Type B pancreatic cell (in vitro differentiated cells): ENCODE measurements at places on chromosomes 11 and 22. TPM values are rescaled to one million over a fixed set of nuclear protein-coding genes. Genes with fewer than 3 reads are reported as not detected.
A peak's percentile ranks its signal among the peaks of the same experiment; 100 is the strongest.

GRCh38 chr22:19855504-19856409 lies 1.1 kb upstream of the GNB1L start:
- peak; percentile 24 for DNase-seq

- DNase-seq, result no peak
Measured at GRCh38 chr22:47027766-47028165, 265.3 kb downstream of the TBC1D22A start.

- no peak for DNase-seq
Measured at GRCh38 chr11:23976426-23976825, 520.4 kb upstream of the LUZP2 start.

- DNase-seq, result no peak
Measured at GRCh38 chr22:44286646-44287045, 26.1 kb downstream of the SHISAL1 start.

DNA sequence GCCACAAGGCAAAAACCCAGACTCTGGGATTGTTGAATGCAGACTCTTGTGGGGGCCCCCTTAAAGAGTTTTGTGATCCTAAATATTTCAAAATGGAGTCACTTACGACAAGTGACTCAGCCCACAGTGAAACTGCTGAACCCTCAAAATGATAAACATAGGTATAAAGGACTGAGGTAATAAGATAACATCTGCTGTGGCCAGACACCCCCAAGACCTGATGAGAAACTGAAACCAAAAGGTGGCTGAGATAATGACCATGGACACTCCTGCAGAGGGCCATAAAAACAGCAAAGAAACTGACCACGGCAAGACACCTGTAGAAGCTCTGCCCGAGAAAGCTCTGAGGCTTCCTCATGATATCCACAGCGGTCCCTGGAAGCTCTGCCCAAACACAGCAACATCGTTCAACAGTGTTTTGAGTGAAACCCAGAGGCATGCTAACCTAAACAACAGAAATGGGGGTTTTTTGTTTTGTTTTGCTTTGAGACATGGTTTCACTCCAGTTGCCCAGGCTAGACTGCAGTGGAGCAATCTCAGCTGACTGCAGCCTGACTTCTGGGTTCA lies 1.6 kb upstream of the PLAAT4 start:
- no peak for DNase-seq

- no peak for DNase-seq
Measured at GRCh38 chr22:47695176-47695575, 932.7 kb downstream of the TBC1D22A start.

- DNase-seq, result no peak
Measured at GRCh38 chr11:46100670-46101069, 20.6 kb downstream of the PHF21A start.

- no peak for DNase-seq
Measured at GRCh38 chr11:9808943-9809342, 145.1 kb downstream of the SWAP70 start.

DNA sequence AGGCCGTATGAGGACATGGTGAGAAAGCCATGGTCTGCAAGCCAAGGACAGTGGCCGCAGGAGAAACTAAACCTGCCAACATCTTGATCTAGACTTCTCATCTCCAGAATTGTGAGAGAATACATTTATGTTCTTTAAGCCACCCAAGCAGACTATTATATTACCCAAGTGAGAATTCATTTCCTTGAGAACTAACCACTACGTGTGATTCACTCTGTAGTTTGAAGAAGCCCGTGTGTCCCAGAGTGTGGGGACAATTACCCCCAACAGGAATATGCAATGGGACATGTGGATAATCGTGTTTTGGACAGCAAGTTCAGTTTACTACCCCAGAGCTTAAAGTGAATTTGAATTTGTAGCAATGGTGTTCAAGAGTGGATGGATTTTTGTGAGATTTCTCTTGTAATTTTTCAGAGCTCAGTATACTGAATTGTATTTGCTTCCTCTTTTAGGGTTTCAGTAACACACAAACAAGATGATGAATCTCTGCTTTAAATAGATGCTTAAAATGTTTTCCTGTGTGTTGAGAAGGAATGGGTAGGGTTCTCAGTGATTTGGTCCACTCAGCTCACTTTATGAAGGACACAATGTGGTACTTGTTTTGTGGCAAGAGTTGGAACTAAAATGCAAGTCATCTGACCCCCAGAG lies 100.0 kb upstream of the ARHGAP20 start:
- DNase-seq, result no peak

DNA sequence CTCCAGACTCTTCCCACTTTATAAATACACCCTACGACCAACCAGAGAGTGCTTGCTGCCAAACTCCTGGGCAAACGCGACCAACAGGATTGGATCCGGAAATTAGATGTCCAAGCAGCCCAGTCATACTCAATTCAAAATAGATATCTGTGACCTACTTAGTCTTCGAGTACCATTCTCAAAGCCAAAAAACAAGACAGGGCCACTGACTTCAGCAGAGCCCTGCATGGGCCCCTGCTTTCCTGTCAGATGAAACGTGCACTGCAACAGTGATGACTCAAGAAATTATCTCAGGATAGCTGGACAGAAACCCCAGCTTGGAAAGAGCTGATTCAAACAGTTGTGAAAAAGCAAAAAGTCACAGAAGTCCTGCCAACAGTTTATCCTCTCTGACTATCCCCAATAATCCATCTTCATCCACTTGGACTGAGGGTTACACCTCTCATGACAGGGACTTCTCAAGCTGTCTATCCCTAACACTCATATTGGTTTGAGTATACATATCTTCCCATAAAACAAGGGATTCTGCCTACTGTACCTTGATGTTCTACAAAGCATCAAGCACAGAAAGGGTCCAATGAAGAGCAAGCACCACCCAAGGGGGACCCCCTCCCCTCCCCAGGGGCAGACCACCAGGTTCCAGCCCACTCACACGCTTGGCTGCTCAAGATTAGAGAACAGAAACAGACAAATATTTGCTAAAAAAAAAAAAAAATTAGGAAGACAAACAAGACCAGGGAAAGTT lies 17.4 kb downstream of the SMCO4 start:
- no peak for DNase-seq

DNA sequence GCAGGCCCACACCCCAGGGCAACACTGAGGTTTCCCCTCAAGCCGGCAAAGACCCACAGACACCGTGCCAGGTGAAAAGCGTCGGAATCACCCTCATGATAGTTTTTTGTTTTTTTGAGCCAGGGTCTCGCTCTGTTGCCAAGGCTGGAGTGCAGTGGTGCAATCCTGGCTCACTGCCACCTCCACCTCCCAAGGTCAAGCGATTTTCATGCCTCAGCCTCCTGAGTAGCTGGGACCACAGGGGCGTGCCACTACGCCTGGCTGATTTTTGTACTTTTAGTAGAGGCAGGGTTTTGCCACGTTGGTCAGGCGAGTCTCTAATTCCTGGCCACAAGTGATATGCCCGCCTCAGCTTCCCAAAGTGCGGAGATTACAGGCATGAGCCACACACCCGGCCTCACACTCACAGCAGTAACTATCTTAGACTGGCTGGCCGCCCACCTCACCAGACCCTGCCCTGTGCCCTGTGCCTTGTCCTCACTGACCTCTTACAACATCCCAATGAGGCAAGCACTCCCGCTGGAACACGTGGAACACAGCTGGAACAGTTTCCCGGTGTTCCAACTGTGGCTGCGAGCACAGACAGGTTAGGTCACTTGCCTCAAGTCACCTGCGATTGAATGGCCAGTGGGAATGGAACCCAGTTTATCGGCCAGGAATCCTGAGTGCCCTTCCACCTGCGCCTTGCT lies 21.1 kb downstream of the LRRC10B start:
- DNase-seq, result no peak

GRCh38 chr11:96287822-96288439 lies 55.1 kb downstream of the MAML2 start:
- no peak for DNase-seq

DNA sequence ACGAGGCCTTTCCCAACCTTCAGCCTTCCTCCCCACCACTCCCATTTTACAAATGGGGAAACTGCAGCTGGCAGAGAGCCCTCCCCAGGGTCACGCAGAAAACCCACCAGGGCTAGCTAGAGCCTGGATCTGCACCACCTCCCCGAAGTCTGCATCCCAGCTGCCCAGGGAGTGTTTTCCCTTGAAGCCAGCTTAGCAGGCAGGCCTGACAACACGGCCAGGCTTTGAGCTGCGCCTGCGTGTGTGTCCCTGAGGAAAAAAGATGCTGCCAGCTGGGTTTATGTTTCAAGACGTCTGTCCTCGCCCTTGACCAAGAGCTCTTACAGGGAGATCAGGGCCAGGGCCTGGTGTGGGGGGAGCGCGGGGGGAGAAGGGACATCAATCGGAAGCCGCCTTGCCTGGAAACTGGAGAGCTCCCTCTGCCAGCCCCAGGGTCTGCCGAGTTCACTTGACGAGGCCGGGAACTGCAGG lies 20.3 kb downstream of the WNT11 start:
- DNase-seq, result no peak

DNA sequence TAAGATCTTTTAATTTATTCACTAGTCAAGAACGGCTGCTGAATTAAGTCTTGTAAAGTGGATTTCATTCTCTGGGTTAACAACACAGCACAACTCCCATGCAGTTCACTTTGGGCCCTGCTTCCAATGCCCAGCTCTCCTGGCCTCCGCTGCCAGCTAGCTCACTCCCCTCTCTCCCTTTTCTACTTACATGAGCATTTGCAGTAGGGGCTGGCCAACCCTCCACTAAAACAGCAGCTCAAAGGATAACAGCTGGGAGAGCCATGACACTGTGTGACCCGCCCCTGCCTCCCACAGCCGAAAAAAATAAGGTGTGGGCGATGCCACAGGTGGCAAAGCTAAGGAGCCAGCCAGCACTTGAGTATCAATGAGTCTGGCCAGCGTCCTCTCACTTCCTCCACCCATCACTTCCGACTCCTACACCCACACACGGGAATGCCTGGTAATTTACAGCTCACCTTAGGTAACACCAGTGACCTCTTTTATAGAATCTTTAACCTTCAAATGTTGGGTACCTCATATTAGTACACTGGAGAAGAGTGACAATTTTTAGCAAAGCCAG lies 56.8 kb downstream of the DGCR2 start:
- no peak for DNase-seq

DNA sequence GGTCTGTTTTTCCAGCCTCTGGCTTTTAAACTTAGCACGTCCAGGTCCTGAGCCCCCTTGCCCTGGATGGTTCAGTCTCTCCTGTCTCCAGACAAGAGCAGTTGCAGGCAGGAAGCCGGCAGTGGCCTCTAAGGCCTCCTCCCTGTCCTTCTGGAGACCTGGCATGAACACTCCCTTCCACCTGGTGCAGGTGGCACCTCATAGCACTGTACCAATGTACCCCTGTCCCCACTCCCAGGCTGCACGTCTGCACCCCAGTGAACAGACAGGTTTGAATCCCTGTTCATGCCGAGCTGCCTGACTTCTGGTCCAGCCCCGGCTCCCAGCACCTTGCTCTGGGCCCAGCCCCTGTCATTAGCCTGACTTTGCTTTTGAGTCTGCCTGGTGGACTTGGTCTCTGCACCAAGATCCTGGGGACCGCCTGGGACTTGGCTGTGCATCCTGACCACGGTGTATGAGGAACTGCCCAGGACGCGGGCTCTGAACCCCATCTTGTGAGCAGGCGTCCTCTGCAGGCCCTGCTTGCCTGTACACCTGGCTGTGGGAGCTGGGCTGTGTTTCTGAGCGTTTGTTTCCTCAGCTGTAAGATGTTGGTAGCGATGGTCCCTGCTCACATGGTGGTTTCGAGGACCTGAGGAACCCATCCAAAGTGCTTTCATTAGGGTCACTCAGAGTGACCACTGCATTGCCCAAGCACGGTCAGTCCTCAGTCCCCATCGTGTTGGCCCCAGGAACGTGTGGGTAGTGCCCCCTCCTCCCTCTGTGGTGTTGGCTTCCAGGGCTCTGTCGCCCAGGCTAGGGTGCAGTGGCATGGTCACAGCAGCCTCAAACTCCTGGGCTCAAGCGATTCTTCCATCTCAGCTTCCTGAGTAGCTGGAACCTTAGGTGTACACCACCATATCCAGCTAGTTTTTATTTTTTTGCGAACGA lies 75.0 kb upstream of the SHANK2 start:
- DNase-seq, result no peak

DNA sequence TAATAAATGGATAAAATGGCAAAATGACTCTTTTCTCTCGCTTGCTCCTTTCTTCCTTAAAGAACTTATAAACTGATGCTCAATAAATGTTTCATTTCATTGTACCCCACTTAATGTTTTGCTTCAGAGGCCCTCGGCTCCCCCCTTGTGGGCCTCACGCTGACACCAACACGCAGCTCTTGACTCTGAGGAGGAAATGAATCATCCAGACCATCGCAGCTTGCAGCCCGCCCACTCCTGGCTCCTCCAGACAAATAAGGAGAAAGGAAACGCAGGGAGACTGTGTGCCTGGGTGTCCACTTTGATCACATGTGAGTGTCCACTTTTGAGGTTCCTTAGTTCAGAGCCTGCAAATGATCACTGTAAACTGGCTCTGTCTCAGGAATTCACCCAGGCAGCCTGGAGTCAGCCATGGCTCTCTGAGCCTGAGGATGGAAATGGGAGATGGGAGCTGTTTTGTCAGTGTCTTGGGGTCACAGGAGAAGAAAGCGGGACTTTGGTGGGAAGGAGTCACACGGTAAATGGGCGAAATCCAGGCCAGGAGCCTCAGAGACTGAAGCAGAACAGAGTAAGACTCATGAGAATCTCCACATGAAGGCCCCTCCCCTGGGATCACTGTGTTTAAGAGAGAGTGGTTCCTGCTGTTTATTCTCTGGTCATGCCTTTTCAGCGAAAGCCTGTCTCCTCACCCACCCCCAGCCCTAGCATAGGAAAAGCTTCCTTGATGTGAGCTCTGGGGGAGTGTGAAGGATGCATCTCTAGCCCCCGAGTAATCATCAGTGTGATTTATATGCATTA lies 96.5 kb downstream of the CWC15 start:
- no peak for DNase-seq

GRCh38 chr11:126862664-126863243 lies 137.8 kb downstream of the KIRREL3 start:
- DNase-seq, result peak; percentile 43

- no peak for DNase-seq
Measured at GRCh38 chr22:39332441-39333064, 13.1 kb upstream of the RPL3 start.

DNA sequence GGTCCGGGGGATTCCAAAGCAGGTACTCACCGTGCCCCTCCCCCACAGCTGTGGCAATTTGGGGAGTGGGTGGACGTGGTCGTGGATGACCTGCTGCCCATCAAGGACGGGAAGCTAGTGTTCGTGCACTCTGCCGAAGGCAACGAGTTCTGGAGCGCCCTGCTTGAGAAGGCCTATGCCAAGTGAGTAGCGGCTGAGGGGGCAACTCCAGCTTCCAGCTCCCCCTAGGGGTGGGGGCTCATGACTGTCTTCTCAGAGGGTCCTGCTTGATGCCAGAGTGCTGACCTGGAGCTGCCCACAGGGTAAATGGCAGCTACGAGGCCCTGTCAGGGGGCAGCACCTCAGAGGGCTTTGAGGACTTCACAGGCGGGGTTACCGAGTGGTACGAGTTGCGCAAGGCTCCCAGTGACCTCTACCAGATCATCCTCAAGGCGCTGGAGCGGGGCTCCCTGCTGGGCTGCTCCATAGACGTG lies 4.2 kb downstream of the CAPN1 start:
- no peak for DNase-seq

OR52I2 gene
- total RNA-seq, result not detected in 2 replicates

NPAS4 gene
- 0.14 and 0.77 TPM in 2 replicates for total RNA-seq

INS gene
- total RNA-seq, result 1,584 and 3,976 TPM in 2 replicates

PAAF1 gene
- 22.5 and 30.7 TPM in 2 replicates for total RNA-seq

CCDC188 gene
- 2.6 and 4.3 TPM in 2 replicates for total RNA-seq

RIMBP3B gene
- total RNA-seq, result 0.29 TPM in 1 of 2 replicates, not detected in the other

SCN3B gene
- total RNA-seq, result 2.5 and 4.4 TPM in 2 replicates

SLC22A9 gene
- 0.19 and 0.24 TPM in 2 replicates for total RNA-seq

GGTLC3 gene
- total RNA-seq, result 0.40 TPM in 1 of 2 replicates, not detected in the other

GSTT2B gene
- 0.50 TPM in 1 of 2 replicates, not detected in the other for total RNA-seq

LAMTOR1 gene
- total RNA-seq, result 73.0 and 93.8 TPM in 2 replicates

UBQLNL gene
- 0.19 and 0.39 TPM in 2 replicates for total RNA-seq
